Neuronal stem cell (in vitro differentiated cells): ENCODE measurements at places on chromosomes 2 and 18.

- no peak for DNase-seq
Measured at GRCh38 chr2:223712642-223713041, 110.5 kb upstream of the SCG2 start.

DNA sequence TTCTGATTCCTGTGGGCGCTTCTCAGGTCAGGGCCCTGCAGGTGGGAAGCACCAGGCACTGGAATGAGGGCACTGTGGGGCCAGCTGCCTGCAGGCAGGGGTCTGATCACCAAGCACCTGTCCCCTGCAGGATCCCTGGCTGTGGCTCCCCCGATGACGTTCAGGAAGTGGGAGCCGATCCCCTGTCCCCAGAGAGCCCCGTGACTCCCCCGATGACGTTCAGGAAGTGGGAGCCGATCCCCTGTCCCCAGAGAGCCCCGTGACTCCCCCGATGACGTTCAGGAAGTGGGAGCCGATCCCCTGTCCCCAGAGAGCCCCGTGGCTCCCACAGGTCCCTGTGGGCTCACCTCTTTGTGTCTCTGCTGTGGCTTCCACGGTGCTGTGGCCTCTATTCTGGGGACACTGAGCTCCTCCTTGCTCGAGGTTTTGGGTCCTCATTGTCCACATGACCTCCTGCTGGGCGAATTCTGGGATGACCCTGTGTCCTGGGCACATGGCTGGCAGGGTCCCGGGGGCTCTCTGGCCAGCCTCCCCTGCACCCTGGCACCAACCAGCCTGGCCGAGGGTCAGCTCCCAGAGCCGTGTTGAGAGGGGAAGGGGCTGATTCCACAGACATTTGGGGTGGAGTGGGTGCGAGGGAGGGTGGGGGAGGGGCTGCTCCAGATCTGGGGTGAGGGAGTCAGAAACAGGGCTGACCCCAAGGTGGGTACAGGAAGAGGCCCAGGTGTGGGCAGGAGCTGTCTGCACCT is 4.8 kb downstream of the NEU4 start:
- no peak for DNase-seq

DNA sequence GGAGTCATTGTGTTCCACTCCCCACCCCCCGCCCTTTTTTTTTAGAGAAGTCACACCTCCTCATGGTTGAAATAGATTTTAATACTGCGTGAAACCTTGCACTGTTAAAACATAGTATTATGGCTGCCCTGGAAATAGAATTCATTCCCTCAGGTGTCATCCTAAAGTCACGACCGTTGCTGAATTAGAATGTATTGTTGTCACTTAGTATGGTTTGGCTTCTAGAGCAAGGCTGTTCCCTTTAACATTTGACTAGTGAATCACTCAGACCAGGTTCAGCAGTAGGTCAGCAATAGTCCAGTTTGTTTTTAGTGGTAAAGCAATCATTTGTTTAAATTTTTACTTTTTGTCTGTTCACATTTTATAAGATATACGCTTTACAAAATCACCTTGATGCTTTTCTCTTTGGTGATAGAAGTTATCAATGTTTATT is 1.2 kb downstream of the BABAM2 start:
- DNase-seq = no peak

DNA sequence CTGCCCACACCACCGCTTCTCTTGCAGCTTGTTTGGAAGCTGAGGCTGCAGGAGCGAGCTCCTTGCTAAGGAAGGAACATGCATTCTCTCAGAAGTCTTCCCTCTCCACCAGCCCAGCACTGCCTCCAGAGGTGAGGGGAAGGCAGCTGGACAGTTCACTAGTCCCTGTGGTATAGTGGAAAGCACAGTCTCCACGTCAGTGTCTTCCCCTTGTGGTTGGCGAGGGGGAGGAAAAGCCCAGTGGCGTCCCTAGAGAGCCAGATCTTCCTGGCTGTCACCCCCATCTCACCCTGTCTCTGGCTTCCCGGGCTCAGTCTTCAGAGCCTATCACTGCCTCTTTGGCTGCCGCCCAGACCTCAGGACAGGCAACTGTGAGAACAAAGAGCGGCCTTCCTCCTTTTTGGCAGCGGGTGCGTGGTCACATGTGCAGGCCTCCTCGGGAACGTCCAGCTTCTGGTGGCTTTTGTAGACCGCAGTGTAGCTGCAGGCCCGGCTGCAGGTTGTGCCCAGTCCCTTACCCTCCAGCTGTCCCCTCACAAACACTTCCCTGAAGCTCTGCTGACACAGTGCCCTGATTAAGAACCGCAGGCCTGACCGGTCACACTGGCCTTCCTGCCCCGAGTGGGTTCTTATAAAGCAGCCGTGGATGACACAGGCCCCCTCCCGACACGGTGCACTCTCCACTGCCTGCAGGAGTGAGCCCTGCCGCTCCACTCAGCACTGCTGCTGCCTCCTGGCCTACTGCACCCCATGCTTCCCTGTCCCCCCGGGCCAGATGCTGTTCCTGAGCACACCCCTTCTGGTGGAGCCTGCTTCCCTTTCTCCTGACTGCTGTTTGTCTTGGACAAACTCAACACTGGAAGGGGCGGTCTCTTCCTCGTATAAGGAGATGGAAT is 90.9 kb downstream of the RNF144A start:
- no peak for DNase-seq

GRCh38 chr2:24863641-24864040 is 56.4 kb downstream of the ADCY3 start:
- DNase-seq = no peak

DNA sequence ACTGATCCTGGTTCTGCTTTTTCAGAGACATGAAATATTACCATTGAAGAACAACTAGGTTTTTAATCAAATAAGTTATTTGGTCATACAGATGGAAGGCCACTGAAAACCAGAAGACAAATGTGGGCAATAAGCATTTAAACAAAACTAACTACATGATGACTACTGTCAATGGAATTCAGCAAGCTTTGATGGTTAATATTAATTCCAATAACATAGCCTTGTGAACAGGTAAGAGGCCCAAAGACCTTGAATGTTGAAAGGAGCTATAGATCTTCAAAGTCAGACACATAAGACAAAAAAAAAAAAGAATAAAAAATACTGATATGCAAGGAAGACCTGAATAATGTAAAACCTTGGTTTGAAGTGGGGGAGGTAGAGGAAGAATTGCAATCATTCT is 1955.6 kb upstream of the CELF4 start:
- DNase-seq = no peak

- DNase-seq = no peak
Measured at GRCh38 chr2:211133766-211134165, 577.4 kb downstream of the CPS1 start.

GRCh38 chr2:102520009-102520408 is 47.0 kb downstream of the SLC9A4 start:
- peak; percentile 18 for DNase-seq

DNA sequence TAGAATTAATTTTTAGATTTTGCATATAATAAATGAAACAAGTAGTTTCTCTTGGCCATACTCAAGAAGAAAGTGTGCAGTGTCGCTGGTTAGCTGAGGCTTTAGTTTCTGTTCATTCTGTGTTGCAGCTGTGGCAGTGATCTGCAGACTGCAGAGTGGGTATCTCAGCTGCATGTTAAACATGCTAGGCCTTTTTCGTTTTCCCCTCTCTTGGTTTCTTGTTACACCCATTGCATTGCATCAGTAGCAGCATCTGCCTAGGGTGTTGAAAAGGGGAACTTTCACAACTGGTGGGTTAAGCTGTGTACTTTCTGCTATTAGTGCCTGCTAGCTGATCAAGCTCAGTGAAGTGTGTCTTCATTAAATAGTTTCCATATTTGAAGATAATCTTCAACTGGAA is 51.3 kb downstream of the ACSL3 start:
- DNase-seq = no peak
